T-helper 17 cell (primary cell): ENCODE measurements at places on chromosomes 11 and 22. TPM values are rescaled to one million over a fixed set of nuclear protein-coding genes. Genes with fewer than 3 reads are reported as not detected.

GAB4 gene
- total RNA-seq = not detected

PTS gene
- total RNA-seq = 69.6 TPM

MS4A7 gene
- 0.21 TPM for total RNA-seq

OR52I2 gene
- not detected for total RNA-seq

PATE2 gene
- not detected for total RNA-seq

FRMD8 gene
- total RNA-seq = 29.2 TPM

SLC25A18 gene
- not detected for total RNA-seq

SEPTIN3 gene
- total RNA-seq = not detected

GRCh38 chr11:35112056-35112845, 26.7 kb upstream of the CD44 start:
- H3K27me3 ChIP-seq = no peaks in the 10 kb centered on the region
- H3K36me3 ChIP-seq = no peaks in the 10 kb centered on the region
- peak overlapping the region; percentile 86 for H3K27ac ChIP-seq
- peaks cover 23% of the 10 kb centered on the region for H3K4me1 ChIP-seq

DNA sequence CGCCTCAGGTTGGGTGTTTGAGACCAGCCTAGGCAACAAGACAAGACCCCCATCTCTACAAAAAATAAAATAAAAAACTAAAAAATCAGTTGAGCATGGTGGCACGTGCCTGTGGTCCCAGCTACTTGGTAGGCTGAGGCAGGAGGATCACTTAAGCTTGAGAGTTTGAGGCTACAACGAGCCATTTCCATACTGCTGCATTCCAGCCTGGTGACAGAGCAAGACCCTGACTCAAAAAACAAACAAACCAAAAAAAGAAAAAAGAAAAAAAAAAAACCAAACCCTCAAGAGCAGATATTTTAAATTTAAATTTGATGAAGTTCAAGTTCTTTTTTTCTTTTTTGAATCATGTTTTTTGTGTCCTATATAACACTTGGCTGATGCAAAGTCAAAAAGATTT, 7.2 kb upstream of the CCDC83 start:
- no peak for DNase-seq
- H3K4me1 ChIP-seq = peaks cover 2% of the 10 kb centered on the region
- H3K27ac ChIP-seq = no peak overlapping the region
- H3K36me3 ChIP-seq = no peaks in the 10 kb centered on the region

DNA sequence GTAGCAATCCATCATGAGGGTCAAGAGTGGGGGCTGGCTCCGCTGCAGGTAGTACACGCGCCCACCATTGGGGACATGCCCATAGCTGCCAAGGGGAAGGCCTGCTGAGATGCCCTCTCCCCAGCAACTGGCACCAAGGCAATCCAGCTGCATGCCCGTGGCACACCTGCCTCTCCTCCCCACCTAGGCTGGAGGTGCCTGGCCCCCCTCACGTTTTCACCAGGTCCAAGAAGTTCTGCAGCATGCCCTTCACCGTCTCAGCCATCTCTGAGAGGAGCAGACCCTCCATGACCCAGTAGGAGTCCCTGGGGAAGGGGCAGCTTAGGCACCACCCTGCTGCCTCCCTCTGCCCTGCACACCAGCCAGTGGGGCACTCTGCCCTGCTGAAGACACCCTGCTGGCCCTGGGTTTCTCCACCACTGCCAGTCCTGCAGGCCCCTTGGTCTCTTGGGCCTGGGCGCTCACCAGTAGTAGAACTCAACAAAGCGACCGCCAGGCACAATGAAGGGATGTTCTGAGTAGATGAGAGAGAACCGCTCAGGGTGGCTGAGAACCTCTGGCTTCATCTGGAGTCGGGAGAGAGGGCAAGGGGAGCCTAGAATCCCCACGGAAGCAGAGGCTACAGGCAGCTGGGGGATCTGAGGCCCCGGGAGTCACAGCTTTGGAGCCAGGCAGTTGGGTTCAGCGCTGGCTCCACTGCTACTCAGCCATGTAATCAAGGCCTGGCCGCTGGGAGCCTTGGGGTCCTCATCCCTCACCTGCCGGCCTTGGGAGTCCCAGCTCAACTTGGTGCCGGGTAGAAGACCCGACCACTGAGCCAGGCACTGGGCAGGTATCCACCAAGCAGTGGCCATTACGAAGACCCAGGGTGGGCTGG, 17.8 kb downstream of the TREH start:
- peaks cover 2% of the 10 kb centered on the region for H3K36me3 ChIP-seq
- DNase-seq = no peak
- peaks cover 12% of the 10 kb centered on the region for H3K4me1 ChIP-seq
- H3K27me3 ChIP-seq = peaks cover 14% of the 10 kb centered on the region
- no peak overlapping the region for H3K4me3 ChIP-seq
- no peak overlapping the region for H3K27ac ChIP-seq

DNA sequence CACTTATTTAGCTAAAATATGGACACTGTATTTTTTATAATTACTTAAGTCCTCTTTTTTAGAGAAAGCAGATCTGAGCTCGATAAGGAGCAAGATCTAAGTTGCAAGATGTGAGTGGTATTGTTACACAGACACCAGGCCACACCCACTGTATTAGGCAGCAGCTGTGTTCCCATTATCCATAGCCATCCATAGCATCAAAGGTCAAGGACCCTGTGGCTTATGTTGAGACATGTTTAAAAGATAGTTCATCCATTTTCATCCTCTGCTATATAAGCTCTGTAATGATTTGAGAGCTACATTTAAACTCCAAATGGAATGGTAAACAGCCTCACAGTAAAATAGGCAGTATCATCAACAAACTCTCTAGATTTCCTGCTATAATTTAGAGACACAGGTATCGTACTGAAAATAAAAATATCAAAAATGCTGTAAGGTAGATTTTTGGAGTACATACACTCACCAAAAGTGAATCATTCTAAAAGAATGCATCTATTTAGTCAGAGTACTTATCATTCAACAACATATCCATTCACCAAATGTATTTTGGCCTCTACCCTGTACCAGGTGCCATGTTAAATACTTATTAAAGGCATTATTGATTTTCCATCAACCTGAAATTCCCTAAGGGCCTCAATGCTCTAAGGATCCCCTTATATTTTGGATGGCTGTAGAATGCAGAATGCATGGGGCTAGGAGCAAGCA, 574.0 kb downstream of the LRRC4C start:
- H3K4me3 ChIP-seq = no peak overlapping the region
- H3K27me3 ChIP-seq = no peaks in the 10 kb centered on the region
- no peak for DNase-seq
- no peaks in the 10 kb centered on the region for H3K36me3 ChIP-seq

GRCh38 chr11:1459764-1460395, 26.7 kb downstream of the MOB2 start:
- no peak overlapping the region for H3K27ac ChIP-seq
- no peak overlapping the region for H3K4me3 ChIP-seq
- no peak for DNase-seq
- no peaks in the 10 kb centered on the region for H3K36me3 ChIP-seq

DNA sequence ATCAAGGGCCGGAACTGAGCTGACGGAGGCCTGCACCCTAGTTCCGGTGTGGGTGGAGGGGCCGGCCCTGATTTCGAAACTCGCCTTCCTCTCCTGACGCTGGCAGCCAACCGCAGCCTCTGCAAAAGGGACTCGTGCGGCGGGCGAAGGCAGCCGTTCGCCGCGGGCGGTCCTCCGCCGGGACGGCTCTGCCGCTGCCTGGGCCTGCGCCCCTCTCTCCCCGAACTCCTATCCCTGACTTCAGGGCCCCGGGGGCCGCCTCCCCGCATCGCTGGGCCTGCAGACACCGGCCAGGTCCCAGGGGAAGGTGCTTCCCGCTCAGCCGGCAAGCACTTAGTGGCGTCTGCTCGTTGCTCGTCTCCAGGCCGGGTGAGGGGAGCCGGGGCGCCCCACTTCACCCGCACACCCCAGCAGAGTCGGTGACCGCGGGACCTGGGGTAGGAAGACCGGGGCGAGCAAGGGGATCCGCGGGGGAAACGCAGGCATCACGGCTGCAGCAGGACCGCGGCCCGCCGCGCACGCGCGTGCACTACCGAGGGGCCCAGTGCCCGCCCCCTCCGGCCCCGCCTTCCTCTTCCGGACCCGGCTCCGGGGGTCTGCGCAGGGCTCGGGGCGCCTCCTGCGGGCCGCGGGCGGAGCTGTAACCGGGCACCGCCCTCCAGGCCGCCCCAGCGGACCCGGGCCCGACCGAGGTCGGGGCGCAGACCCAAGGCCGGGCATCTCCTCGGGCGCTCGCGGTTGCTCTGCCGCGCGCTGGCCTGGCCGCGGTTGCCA, 464 bp upstream of the ANKRD13D start:
- H3K4me3 ChIP-seq = peak overlapping the region; percentile 94
- peaks cover 50% of the 10 kb centered on the region for H3K4me1 ChIP-seq
- no peaks in the 10 kb centered on the region for H3K27me3 ChIP-seq
- DNase-seq = peak; percentile 79
- H3K36me3 ChIP-seq = no peaks in the 10 kb centered on the region
